ENCODE measurements at places on chromosomes 12 and 14.

DNA sequence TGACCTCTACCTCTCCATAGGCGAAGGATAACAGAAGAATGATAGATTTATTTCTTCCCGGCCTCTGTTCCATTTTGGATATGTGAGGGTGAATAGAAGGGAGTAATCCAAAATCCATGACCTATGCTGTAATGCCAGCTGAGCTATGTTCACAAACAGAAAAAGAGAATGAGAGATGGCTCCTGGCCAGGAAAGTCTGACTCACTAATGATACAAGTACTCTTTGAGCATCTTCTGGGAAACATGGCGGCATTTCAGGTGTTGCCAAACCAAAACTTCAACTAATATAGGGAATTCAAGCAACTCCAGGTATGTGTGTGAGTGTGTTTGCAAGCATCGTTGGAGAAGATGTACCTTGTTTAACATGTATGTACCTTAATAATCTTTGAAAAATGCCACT lies 55.1 kb downstream of the MED13L start:
- no peak for DNase-seq

DNA sequence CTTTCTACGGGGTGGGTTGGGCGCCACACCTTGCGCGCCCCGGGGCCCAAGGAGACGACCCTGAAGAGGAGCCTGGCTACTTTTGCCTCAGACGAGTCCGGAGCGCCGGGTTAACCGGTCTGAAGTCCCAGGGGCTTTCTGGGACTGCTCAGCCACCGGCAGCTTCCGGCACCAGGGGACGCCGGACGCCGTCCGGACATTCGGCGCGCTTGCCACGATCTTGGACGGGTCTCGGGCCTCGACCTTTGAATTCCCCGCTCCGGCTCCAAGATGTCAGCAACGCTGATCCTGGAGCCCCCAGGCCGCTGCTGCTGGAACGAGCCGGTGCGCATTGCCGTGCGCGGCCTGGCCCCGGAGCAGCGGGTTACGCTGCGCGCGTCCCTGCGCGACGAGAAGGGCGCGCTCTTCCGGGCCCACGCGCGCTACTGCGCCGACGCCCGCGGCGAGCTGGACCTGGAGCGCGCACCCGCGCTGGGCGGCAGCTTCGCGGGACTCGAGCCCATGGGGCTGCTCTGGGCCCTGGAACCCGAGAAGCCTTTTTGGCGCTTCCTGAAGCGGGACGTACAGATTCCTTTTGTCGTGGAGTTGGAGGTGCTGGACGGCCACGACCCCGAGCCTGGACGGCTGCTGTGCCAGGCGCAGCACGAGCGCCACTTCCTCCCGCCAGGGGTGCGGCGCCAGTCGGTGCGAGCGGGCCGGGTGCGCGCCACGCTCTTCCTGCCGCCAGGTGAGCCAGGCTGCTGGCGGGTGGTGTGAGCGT lies at the start of gene ACOT4:
TSS of gene ACOT4 (plus strand) at position 184 of the 760 bp plus-strand sequence. CDS start at position 271, 87 bp downstream.
- peak; percentile 58 for DNase-seq

GRCh38 chr12:4833524-4833923 lies 76.2 kb upstream of the KCNA1 start:
- no peak for DNase-seq

GRCh38 chr12:65335981-65336380 lies 57.5 kb downstream of the MSRB3 start:
- DNase-seq, result no peak

GRCh38 chr12:58727521-58727920 lies 192.8 kb downstream of the LRIG3 start:
- DNase-seq, result no peak

GRCh38 chr12:105425254-105426174 lies 95.0 kb downstream of the C12orf75 start:
- no peak for DNase-seq

DNA sequence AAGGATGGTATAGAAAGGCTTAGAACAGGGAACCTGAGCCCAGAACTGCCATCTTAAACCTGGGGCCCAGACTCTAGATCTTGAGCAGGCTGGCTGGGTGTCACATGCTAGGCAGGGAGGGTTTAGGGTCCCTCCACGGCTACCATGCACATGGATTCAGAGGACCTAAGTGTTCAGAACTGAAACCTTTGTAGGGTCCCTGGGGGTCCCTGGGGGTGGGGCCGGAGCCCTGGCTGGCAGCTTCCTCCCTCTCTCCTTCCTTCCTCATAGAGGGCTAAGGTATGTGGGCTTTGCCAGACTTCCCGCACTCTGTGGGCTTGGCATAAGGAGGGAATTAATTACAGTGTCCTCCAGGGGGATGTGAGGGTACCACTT lies 4.6 kb upstream of the ZNF385A start:
- DNase-seq, result no peak

DNA sequence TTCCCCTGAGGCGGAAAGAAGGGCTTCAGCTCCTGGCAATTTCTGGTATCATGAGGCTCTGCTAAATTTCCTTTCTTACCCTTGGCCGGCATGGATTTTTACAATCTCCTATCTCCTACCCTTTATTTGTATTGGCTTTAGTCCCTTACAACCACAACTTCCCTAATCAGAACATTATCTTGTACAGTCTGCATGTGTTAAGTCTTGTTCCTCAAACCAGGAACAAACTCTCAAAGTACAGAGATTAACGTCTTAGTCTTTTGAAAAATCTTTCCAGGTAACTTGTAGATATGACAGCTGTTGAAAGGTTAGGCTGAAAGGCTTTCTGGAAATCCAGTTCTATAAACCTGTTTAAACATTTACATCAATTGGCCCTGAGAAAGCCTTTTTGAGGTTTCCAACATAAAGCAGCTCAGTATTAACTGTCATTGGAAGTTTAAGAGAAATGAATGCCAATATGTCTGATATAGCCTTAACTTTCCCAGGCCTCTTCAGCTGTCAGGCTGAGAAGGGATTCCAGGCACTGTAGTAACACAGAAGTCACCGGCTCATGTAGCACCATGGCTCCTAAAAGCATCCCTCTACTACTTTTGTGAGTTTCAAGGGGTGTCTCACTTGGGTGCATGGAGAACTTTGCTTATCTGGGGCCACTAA lies 360.5 kb downstream of the FUT8 start:
- no peak for DNase-seq

DNA sequence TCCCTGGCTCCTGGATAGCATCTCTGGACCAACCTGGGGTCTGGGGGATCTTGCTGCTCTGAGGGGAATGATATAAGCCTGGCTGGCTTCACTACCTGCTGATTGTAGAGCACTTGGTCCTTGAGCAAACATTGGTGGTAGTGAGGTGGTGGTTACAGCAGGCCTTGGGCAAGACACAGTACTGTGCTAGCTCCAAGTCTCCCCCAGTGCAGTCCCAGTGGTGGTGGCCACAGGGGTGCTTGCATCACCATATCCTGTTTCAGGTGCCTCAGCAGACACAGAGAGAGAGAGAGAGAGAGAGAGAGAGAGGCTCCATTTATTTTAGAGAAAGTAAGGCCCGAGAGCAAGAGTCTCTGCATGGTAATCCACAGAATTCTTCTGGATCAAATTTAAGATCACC lies 186.3 kb downstream of the MYRFL start:
- no peak for DNase-seq

GRCh38 chr14:103699901-103700752 lies 15.1 kb downstream of the XRCC3 start:
- DNase-seq, result no peak

GRCh38 chr14:77319422-77319821 lies 1.3 kb downstream of the POMT2 start:
- no peak for DNase-seq

DNA sequence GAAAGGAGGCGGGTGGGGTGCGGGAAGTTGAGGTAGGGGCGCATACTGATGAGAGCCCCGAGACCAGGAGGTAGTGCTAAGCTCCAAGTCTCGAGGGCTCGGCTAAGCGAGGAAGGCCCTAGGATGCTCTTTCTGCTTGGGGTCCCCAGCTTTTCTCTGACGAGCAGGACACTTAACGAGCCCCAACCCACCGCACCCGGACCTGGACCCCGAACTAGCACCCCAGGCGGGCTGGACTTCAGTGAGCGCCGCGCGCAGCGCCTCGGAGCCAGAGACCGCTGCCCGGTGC lies 4.7 kb upstream of the C1QL4 start:
- no peak for DNase-seq

DNA sequence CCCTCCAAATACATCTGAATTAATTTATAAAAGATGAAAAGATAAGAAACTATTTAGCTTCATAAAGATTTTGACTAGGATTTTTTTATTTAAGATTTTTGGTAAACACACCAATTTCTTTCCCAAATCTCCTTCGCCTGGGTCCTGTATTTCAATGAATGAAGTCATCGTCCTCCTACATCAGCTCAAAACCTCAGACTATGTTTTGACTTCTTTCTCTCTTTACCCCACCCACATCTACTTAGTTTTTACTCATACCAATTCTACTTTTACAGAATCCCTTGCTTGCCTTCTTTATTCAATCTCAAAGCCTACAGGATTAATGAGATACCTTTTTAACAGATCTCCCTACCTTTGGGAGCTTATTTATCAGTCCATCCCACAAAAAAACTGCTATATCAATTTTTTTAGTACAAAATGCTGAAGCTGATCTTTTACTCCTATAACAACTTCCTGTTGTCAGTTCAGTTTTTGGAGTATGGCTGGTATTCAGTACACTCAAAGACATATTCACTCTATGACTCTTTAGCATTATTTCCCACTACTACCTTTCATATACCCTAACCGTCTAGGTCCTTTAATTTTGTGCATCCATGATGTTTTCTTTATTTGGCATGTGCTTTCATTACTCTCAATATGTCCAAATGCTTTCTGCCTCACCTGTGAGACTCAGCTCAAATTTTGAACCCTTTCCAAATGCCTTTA lies 18.7 kb upstream of the CCDC91 start:
- no peak for DNase-seq

DNA sequence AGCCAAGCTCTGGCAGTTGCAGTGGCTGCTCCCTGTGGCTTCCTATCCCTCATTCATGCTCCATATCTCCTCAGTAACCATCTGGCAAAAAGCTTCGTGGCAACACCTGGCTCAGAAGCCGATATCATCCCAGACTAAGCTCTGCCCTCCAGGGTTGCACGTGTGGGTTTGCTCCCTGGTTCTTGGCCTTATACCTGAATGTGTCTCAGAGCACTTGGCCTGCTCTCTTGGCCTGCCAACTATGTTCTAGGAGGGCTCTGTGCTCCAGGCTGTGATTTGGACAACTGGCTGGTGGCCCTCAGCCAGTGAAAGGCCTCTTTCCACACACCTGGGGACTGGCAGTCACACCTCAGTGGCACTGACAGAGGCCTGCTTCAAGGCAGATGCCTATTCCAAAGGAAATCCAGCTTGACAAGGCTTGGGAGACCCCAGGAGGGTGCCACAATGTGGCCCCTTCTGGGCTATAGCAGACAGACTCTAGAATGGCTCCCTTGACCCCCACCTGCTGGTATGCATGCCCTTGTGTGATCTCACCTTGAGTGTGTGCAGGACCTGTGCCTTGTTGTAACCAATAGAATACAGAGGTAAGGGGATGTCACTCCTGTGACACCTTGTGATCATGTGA lies 10.5 kb downstream of the PLD4 start:
- DNase-seq, result no peak

DNA sequence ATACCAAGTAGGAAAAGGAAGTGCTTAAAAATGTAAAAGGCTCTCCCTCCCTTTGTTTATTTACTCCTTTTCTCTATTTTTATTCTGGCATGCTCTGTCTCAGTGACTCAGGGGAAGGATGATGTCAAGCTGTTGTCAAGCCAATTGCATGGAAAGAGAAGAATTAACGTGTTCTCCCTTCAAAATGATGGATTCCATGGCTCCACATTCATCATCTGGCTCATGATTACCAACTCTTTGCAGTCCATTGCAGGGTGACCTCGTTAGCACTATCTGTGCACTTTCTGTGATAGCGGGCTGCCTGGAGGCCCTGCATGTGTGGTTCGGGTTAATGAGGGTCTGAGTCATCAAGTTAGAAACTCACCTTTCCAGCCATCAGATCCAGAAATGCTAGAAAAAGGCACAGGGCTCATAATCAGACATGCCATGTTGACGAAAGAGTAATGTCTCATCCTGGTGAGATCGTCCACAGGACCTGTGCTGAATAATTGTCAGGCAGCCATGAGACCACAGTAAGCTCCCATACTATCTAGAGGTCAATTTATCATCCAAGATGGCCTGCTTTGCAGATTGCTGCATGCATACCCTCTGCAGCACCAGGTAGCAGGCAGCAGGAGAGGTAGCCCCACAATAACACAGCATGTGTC lies 79.2 kb upstream of the BTG1 start:
- no peak for DNase-seq

- DNase-seq, result no peak
Observed at GRCh38 chr14:29663281-29663801, 264.3 kb downstream of the PRKD1 start.

DNA sequence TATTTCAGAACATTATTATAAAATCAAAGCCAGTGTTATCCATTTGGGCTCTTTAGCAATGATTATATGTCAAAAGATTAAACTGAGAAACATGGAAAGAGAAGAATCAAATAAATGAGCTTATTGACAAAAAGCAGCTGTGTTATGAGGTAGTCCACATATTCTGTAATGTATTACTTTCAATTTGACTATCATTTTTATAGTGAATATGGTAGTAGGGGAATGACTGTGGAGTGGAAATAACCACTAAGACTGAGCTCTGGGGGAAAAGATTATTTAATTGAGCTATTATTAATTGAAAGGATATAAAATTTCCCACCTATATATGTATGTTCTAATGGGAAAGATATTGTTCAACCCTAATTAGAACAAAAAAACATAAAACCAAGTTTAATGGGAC lies 381.3 kb downstream of the TMTC2 start:
- no peak for DNase-seq

DNA sequence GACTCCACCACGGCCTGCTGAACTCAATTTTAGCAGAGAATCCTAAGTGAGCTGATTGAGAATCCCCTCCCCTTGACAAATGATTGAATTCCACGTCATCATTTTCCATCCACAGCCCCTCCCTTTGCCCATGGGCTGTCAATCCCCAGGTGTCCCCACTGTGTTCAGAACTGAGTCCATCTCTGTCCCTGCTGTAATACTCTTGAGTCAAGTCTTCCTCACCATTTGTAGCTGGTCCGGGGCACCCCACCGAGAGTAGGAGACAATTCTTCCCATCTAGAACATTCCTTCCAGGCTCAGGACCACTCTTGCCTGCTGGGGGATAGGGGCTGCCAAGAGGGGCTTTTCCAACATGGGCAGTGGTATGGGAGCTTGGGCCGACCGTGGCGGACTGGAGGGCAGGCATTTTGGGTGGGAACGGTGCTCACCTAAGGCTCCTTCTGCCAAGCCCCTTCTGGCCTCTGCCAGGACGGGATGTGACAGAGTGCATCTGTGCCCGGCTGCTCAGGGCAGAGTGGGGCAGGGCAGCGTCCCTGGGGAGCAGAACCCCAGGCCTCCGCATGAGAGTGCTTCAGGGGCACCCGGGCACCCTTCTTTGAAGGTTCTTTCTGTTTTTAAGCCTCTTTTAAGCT lies 218.1 kb upstream of the RTL1 start:
- DNase-seq, result no peak

GRCh38 chr12:59660148-59660547 lies 64.3 kb downstream of the SLC16A7 start:
- no peak for DNase-seq

GRCh38 chr12:3000548-3001275 lies 41.5 kb downstream of the TEAD4 start:
- no peak for DNase-seq
